ENCODE measurements at places on chromosomes 16 and 17. TPM values are rescaled to one million over a fixed set of nuclear protein-coding genes. Genes with fewer than 3 reads are reported as not detected.

DNA sequence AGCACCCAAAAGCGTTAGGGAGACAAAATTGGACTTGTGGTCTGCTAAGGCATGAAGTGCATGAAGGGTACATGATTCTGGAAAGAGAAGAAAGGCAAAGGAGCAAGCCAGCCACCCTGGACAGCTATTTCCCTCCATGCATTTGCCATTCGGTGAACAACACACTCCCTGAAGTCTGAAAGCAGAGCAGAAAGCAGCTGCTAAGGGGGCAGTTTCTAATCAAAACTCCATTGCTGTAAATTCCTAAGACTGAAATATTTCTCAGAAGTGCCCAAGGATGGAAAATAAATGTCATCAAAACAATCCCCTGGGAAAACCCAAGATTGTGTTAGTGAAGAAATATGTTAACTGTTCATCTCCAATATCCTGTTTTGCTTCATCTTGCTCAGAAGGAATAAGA lies 44.3 kb downstream of the PMP22 start:
- DNase-seq: no peak

DNA sequence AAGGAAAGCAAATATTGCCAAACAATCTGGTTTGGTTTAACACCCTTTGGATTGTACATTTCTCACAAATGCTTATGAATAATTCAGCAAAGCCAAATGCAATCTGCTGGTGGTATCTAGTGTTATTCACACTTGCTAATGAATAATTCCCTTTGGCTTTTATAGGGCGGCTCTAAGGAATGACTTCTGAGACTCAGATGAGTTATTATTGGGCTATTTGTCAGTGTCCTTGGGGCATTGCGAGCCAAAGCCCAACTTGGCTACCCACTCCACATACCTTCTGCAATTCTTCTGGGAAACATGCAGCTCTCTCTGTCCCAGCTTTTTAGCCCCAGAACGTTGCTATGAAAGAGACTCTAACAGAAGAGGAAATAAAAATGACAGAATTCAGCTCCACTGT lies 41.1 kb downstream of the FTO start:
- DNase-seq: no peak

- DNase-seq: peak; percentile 23
These were observed 20.0 kb upstream of the KCNJ16 start for GRCh38 chr17:70055000-70055399.

GRCh38 chr17:54932711-54933110 lies 32.1 kb downstream of the TOM1L1 start:
- DNase-seq: no peak

DNA sequence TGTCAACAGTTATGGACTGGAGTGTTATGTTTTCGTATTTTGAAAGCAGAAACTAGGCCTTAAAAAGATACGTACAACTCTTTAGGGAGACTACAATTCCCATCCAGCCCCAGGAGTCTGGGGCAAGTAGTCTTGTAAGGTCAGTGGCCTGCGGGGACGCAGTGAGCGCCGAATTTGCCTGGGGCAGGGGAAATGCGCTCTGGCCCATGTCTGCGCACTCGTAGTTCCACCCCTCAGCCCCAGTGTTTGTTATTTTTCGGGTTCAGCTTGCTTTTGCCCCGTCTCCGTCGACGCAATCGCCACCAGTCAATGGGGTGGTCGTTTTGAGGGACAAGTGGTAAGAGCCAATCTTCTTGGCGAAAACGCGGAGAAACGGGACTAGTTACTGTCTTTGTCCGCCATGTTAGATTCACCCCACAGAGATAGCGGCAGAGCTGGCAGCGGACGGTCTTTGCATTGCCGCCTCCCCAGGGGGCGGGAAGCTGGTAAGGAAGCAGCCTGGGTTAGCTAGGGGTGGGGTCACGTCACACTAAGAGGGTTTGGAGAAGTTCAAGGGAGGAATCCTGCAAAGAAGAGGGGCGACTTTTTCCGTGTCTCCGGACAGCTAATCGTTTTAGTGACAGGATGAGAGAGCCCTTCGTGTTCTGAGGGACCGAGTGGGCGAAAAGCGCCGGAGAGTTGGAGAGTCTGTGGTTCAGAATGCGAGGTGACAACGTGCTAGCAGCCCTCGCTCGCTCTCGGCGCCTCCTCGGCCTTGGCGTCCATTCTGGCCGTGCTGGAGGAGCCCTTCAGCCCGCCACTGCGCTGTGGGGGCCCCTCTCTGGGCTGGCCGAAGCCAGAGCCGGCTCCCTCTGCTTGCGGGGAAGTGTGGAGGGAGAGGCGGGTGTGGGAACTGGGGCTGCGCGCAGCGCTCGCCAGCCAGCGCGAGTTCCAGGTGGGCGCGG lies 1.1 kb upstream of the BRCA1 start:
- DNase-seq: no peak

PYCARD gene
- 42.4 TPM for polyA plus RNA-seq

TBC1D26 gene
- 0.28 TPM for polyA plus RNA-seq

FAM20A gene
- polyA plus RNA-seq: 10.2 TPM

SKAP1 gene
- 3.0 TPM for polyA plus RNA-seq

Measured in large intestine (tissue), 12 donors.